Stimulated activated CD4-positive, alpha-beta T cell treated with anti-CD3 and anti-CD28 coated beads, Interleukin-4, amount 100 ng/mL, for 4 hours (primary cell): ENCODE measurements at places on chromosomes 6 and 20.
A peak's percentile ranks its signal among the peaks of the same experiment; 100 is the strongest.

DNA sequence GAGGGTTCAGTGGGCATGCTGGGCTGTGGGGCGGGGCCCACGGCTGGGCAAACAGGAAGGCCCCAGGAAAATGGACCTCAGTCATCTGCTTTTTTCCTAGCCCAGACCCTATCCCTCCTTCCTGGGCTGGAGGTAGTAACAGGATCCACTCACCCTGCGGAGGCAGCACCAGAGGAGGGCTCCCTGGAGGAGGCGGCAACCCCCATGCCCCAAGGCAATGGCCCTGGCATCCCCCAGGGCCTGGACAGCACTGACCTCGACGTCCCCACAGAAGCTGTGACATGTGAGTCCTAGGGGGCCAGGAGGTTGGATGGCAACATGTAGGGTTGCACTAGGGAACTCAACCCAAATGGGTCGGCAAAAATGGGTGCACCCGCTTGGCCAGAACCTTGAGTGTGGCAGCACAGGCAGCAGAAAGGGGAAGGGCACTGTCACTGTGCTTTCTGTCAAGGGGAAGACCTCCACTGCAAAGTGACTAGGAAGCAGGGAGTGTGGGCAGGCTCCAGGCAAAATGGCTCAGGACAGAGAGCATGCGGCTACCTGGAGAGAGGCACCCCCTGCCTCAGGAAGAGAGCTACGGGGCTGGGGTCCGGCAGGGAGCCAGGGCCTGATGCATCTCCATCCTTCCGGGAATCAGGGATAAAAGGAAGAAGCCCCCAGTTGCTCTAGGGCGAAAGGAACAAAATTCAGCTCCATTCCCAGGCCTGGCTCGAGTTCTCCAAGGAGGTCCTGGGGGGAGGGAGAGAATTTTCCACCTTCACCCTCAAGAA lies 7.9 kb downstream of the MDFI start:
- DNase-seq, result no peak

GRCh38 chr6:99946005-99946404 lies 48.0 kb downstream of the MCHR2 start:
- no peak for DNase-seq

- peak; percentile 30 for DNase-seq
These were observed at the start of gene NECAB3 for GRCh38 chr20:33674294-33675135. NECAB3 (minus strand) TSS chr20:33674428; CDS start chr20:33674352, 76 bp downstream.

- no peak for DNase-seq
These were observed 208.2 kb downstream of the THBS2 start for GRCh38 chr6:169045486-169045885.

DNA sequence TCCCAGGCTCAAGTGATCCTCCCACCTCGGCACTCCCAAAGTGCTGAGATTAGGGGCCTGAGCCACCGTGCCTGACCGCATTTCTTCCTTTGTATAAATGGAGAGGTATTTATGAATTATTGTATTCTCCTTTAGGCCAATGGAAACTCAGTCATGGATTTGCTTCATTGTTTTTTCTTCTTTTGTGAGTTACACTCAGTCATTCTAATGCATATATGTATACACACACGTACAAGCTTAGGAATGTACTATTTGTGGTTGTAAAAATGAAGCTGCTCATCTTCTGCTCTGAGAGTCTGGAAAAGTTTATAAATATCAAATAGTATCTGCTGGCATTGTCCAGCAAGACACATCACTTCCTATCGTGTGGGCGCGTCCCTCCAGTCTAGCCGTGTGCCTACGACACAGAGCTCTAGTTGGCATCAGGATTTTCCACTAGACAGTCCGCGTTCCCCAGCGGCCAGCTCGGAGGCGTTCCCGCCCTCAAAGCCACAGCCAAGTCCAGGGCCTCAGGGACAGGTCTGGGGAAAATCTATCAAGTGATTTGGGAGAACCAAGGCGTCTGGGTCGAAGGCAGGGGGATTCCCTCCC lies 215.2 kb downstream of the NFATC2 start:
- no peak for DNase-seq

- DNase-seq, result no peak
These were observed 224.9 kb downstream of the IBTK start for GRCh38 chr6:82022614-82023129.

GRCh38 chr6:65116326-65116725 lies 590.7 kb downstream of the EYS start:
- no peak for DNase-seq

DNA sequence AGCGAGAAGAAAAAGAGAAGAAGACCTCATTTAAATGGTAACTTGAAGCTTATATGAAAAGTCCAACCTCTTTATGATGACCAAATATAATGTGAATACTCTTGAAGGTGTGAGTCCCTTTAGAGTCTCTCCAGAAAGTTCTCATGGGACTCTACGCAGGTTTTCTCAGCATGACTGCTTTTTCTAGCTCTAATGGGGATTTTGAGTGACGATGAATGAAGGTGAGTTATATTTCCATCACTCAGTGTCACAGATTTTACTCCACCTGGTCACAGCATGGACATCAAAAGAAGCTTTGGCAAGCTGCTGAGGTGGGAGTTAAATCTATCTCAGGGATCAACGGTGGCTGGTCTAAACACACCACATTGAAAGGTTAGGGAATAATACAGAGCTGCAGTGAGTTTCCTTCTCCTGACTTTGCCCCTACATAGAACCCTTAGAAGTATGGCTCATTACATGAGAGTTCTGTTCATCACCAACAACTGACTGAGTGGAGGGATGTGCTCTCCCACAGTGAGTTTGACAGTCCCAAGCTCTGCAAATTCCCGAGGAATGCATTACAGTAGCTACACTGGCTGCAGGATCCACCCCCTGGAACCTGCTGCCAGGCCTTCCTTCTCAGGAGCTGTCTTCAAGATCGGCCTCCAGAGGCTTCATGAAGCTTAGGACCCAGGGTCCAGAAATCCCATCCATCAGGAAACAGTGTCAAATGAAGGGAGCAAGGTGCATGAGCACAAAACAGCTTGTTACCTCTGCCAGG lies 126.8 kb downstream of the FOXC1 start:
- DNase-seq, result no peak

DNA sequence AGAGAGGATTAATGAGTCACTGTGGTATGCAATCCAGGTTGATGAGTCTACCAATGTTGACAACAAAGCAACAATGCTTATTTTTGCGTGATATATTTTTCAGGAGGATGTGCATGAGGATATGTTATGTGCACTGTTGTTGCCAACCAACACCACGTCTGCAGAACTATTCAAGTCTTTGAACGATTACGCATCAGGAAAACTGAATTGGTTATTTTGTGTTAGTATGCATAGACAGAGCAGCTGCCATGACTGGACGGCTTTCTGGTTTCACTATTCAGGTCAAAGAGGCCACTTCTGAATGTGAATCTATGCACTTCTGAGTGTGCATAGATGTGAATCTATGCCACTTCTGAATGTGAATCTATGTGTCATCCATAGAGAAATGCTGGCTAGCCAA lies 134.0 kb upstream of the GRIK2 start:
- DNase-seq, result no peak

GRCh38 chr6:151993364-151993763 lies 185.9 kb downstream of the ESR1 start:
- DNase-seq, result no peak

DNA sequence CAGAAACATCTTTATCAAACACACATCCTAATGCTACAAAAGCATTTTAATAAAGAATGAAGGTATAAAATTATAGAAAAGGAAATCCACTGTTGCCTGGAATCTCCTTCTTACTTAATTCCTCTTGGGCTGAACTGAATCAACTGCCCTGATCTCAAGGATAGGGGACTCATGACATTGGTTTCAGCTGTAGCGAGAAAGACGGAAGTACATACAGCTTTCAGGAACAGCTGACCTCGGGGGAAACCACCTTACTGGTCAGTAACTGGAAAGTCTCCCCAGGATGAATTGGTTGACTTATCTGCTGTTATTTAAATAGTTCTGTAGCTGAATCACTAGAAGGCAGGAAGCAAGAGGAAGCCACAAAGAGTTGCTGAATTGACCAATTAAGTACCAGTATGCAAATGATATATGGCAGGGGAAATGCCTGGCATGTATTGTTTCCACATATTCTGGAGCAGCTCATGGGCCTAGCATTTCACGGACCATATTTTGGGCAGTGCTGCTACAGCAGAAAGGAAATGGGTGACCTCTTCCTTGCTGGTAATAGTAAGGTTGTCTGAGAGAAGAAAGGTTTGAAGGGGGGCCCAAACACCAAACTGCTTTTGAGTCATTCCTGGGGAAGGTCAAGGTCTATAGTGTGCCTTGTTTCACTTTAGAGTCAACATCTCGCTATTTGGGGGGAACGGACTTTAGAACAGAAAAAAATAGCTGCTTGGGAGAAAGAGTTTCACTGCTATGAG lies 43.7 kb upstream of the MAP7 start:
- DNase-seq, result peak; percentile 8

DNA sequence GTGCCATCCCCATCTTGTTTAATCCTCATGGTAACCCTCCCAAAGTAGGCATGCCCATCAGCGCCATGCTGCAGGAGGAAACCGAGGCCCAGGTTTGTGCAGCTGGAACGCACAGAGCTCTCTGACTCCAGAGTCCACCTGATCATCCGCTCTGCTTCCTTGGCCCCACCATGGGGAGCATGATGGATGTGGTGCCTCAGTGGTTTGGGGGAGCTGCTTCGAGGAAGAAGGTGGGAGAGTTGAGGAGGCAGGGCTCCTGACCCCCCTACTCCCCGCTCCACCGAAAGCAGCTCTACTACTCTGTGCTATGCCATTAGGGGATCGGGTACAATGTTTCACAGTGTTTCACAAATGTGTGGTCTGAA lies 52.2 kb downstream of the TGM2 start:
- no peak for DNase-seq

DNA sequence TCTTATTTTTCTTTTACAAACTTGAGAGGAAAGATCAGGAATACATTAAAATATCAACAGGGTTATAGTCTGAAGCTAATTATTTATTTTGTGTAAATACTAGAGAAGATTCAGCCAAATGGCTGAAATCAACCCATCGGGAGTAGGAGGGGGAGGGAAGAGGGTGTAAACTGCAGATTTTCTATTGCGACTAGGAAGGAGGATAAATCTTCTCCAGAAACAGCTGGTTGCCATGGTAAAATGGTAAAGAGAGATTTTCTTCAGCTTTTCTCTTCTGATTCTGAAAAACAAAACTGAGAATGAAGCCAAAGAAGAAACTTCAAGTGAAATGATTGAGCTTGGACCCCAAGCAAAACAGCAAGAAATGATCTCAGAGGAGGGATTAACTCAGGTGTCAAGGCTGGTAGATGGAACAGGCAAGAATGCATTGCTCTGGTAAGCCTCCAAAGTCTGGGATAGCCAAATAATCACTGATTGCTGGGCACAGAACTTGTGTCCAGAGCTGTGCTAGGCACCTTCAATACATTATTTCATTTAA lies 193.5 kb upstream of the SPTLC3 start:
- no peak for DNase-seq

GRCh38 chr6:119974430-119975159 lies 625.0 kb upstream of the MAN1A1 start:
- DNase-seq, result no peak

DNA sequence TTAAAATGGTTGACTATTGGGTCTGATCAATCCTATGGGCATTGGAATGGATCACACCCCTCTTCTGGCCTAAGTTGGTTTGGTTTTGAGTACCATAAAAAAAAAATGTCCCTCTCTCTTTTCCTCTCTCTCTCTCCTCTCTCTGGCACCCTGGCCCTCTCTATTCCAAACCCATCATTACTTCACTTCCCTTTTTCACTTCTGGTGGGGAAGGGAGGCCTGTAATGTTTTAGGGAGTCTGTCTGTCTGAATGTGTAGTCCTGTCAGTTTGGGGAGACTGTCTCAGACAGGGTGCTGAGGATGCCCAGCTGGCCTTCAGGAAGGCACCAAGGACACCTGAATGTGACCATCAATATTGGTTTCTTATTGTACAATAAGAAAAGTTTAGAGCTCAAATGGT lies 165.8 kb downstream of the CD24 start:
- DNase-seq, result no peak

- peak; percentile 73 for DNase-seq
These were observed 96.0 kb upstream of the CNKSR3 start for GRCh38 chr6:154606457-154606856.

GRCh38 chr6:1621070-1621701 lies 11.5 kb downstream of the FOXC1 start:
- DNase-seq, result no peak

- DNase-seq, result no peak
These were observed 6.9 kb upstream of the RRBP1 start for GRCh38 chr20:17688965-17689364.

DNA sequence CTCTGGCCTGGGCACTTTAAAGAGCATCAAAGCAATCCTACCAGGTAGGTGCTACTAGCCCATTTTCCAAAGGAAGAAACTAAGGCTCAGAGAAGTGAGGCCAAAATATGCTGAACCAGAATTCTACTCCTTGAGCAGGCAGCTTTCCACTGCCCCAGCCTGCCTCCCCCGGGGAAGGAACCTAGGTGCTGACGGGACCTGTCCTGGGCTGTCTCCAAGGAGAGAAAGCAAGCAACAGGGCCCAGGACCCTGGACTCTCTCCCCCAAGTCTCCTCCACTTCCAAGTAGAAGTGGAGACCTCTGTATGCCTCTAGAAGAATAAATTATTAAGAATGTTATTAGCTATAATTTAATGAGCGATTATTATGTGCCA lies 159.5 kb downstream of the MRPL14 start:
- no peak for DNase-seq

- no peak for DNase-seq
These were observed 8.6 kb upstream of the HIVEP2 start for GRCh38 chr6:142953373-142954273.

- no peak for DNase-seq
These were observed 20.7 kb upstream of the ELOVL2 start for GRCh38 chr6:11064836-11065235.

DNA sequence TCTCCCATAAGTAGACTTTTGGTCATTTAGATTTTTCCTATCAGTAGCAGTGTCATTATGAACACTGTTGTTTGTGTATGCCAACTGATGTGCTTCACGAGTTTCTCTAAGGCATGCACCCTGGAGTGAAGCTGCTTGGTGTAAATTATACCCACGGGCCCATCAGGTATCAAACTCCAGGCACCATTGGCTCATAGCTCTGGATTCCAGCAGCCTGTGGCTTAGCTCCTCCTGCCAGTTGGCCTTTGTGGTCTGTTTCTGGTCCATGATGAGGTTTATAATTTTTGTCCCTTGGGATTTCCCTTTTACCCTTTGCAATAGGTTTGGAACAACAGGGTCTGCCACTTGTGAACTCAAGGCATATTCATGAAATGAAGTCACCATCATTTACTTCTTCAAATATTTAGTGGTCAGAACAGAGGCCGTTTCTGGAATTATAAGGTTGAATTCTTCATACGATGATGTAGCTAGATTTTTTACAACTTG lies 350.5 kb downstream of the PRL start:
- DNase-seq, result no peak

DNA sequence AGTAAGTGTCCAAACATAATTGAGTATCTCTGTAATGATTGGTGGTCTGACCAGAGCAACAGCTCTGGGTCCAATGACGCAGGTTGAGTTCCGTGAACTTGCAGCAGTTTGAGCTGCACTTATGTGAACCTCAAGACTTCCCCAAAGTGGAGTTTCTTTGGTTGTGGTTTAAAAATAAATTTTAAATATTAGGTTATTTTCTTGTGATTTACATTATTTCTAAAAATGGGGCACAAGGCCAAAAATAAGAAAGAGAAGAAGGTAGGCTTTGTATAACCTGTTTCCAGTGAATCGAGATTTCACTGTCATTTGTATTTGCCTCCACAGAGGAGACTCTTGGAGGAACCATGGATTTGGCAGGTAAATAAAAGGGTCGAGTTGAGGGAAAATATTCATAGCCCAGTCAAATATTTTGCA lies 166.4 kb upstream of the ZNF217 start:
- no peak for DNase-seq
